Hematopoietic multipotent progenitor cell treated with erythropoietin and hydrocortisone succinate and interleukin-3 and kit ligand, for 17 days (in vitro differentiated cells): ENCODE measurements at places on chromosomes 5 and 9.

DNA sequence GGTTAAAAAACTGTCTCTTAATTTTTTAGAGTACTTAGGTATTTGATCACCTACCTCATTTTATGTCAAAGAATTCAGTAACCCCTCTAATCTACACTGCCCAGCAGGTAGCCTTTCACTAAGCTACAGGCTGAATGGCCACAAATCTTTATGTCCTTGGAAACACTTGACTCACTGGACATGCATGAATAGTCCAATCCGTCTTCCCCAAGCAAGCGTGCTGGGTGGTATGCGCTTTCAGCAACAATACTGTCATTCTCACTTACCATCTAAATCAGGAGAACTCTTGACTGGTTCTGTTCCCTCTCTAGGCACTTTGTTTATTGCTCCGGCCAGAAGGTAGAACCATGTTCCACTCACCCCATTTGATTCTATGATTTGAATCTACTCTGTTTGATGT, 73.1 kb downstream of the TRPM3 start:
- DNase-seq = no peak

DNA sequence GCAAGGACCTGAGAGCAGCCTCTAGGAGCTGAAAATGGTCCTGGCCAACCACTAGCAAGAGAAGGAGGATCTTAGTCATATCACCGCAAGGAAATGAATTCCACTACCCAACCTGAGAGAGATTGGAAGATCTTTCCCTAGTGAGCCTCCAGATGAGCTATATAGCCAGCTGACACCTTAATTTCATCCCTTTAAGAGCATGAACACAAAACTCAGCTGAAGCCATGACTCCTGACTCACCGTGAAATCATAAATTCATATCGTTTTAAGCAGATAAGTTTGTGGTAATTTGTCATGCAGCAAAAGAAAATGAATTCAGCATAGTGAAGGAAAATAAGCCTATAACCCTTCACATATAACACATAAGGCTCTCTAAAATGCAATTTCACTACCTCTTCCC, 23.5 kb downstream of the MAPKAP1 start:
- no peak for DNase-seq

DNA sequence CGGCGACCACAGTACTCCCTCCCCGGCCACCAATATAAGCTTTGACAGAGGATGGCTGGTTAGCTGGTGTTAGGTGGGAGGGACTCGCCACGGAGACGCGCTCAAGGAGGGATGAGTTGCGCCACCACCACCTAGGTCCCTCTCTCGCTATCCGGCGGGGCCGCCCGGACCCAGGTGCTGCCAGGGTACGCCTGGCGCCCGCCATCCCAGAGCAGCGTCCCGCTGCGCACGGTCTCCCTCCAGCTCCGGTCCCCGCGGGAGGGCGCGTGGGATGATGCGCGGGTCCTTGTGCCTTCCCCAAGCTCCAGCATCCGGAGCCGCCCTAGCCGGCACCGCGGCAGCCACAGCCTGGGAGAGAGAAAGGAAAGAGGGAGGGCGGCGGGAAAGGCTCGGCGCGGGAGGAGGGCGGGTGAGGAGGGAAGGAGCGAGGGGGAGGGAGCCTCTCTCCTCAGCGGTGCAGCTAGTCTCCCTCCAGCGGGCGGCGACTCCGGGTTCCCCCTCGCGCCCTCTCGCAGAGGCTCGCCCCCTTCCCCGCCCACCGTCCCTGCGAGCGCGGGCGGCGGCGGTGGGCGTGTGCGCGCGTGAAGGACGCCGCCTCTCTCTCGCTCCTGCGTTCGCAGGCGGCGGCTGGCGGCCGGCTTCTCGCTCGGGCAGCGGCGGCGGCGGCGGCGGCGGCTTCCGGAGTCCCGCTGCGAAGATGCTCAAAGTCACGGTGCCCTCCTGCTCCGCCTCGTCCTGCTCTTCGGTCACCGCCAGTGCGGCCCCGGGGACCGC, at the start of gene CAMK4:
CAMK4 (plus strand) TSS at position 598 of the 774 bp plus-strand sequence; CDS start at position 698, 100 bp downstream.
- DNase-seq = no peak

- DNase-seq = no peak
These were observed 119.2 kb upstream of the SV2C start for GRCh38 chr5:75964008-75964407.

GRCh38 chr5:33688526-33688925, 203.3 kb downstream of the ADAMTS12 start:
- no peak for DNase-seq

- no peak for DNase-seq
These were observed at the start of gene PLCXD3 for GRCh38 chr5:41510176-41510831. PLCXD3 (minus strand) TSS chr5:41510601; CDS start chr5:41510526, 75 bp downstream.

GRCh38 chr5:117792476-117792875, 1195.9 kb downstream of the DTWD2 start:
- no peak for DNase-seq

DNA sequence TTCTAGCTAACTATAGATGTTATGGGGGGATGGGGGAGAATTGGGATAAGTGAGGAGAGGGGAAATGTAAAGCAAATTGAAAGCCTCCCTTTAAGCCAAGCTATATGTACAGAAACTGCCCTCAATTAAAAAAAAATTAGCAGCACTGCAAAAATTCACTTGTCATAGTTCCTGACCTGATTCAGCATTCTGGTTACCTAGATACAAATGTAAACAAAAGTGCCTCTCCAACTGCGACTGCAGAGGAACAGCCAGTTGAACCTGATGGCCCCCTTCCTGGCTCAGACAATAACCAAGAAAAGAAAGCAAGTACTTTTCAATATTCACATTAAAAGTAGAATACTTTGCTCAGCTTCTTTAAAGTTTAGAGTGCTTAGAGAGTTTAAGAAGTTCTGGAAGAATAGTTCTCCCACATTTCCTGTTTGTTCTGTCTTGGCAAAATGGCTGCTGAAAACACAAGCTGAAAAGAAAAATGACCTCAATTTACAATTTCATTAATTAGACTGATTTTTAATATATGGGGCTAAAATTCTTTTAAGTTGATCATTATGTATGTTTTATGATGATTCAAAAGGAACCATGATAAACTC, 1.5 kb downstream of the FAM81B start:
- no peak for DNase-seq

GRCh38 chr5:125236007-125236406, 489.6 kb upstream of the ZNF608 start:
- DNase-seq = no peak

DNA sequence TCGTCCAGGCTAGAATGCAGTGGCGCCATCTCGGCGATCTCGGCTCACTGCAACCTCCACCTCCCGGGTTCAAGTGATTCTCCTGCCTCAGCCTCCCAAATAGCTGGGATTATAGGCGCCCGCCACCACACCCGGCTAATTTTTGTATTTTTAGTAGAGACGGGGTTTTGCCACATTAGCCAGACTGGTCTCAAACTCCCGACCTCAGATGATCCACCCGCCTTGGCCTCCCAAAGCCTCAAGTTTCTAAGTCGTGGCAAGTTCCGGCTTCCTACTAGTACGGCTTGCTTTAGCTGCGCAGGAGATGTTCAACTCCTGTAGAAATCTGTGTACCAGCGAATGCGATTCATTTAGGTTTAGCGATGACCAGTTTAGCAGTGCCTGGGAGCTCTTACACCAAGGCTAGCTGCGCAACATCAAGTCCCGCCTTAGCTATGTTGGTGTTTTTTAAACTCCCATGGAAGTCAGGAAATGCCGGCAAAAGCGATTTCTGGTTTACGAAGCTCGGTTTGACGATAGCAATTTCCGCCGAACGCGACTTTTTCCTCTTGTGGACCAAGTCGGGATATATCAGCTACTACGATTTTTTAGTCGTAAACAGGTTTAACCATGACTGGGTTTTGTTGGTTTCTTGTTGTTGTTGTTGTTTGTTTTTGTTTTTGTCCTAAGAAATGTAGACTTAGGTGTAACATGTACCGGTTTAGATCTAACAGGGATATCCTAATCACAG, 46.4 kb downstream of the ANXA2R start:
- peak; percentile 82 for DNase-seq

GRCh38 chr5:173268750-173269432, 33.9 kb upstream of the NKX2-5 start:
- DNase-seq = no peak

- DNase-seq = no peak
These were observed 357.1 kb downstream of the TRIM32 start for GRCh38 chr9:117044241-117044640.

GRCh38 chr5:167967494-167968177, 323.8 kb upstream of the WWC1 start:
- no peak for DNase-seq

GRCh38 chr9:107674721-107675277, 185.2 kb upstream of the KLF4 start:
- no peak for DNase-seq

- no peak for DNase-seq
These were observed 351.5 kb upstream of the KCNN2 start for GRCh38 chr5:114010362-114010761.

GRCh38 chr5:58294598-58295305, 165.1 kb downstream of the PLK2 start:
- no peak for DNase-seq

- no peak for DNase-seq
These were observed 38.2 kb upstream of the UBAP2 start for GRCh38 chr9:34086864-34087263.

DNA sequence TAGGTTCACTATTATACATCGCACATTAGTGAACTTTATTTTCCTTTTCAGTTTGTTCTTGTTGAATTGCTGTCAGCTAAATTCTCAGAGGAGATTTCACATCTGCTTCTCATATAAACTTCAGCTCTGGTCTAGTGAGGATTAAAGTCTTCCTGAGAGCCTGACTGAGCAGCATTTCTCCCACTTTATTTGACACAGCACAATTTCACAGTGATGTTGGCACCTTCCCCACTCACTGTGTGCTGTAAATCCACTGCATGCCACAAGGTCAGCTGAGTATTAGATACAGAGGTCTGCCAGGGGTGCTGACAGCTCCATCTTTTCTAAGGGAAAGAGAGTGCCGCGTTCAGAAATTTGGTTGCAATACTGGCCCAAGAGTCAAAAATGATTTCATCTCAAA, 567.4 kb downstream of the PRR16 start:
- no peak for DNase-seq

DNA sequence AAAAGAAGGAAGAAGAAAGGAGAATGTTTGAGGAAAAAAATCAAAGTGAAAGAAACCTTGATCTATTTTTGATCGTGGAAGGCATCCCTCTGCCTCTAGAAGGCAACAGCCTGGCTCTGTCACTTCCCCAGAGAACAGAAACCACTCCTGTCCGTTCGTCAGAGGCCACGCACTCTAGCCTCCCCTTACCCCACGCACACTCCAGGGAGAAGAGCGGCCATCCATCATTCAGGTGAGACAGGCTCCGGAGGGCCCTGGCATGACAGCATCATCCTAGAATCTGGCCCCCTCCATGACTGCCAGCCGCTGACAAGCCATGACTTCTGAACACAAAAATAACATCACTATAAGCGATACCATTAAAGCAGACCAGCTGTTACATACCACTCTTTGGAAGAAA, 135.8 kb downstream of the ROR2 start:
- DNase-seq = no peak

- DNase-seq = no peak
These were observed 3.4 kb upstream of the CAMSAP1 start for GRCh38 chr9:135910757-135911156.

GRCh38 chr5:35417040-35417439, 186.8 kb upstream of the PRLR start:
- no peak for DNase-seq

DNA sequence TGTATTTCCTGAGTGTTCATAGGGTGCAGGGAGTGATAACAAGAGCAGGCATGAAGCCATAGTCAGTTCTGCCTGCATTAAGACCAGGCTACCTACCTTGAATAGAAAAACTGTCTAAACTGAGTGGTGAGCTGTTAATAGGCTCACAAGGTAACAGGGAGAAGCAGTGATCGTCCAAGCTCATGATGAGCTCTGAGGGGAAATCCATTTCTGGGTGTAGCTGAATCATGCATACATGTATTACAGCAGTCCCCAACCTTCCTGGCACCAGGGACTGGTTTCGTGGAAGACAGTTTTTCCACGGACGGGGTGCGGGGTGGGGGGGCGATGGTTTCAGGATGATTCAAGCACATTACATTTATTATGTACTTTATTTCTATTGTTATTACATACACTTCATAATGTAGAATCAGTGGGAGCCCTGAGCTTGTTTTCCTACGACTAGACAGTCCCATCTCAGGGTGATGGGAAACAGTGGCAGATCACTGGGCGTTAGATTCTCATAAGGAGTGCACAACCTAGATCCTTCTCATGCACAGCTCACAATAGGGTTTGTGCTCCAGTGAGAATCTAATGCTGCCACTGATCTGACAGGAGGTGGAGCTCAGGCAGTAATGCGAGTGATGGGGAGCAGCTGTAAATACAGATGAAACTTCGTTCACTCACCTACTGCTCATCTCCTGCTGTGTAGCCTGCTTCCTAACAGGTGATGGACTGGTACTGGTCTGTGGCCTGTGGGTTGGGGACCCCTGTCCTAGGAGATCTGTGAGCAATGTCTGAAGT, 100.0 kb upstream of the IL6ST start:
- no peak for DNase-seq

- no peak for DNase-seq
These were observed 151.7 kb upstream of the SMIM23 start for GRCh38 chr5:171633776-171634470.

GRCh38 chr5:93532370-93532769, 48.6 kb downstream of the NR2F1-AS1 start:
- no peak for DNase-seq

DNA sequence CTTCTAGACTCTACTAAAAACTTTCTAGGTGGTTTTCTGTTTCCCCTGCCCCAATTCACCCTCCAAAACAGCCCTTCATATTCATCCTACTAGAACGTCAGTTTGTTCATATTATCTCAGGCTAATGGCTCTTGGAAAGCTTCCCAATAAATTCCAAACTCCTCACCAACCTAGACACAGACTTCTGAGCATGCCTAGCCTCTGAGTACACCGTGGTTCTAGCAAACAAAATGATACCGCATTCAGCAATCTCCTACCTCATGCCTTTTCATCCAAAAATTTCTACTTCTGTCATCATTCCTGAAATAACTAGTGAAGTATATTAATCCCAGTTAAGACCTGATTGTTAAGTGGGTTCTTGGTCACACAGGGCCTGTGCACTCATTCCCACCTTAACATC, 46.5 kb upstream of the NR5A1 start:
- no peak for DNase-seq

- no peak for DNase-seq
These were observed 113.8 kb downstream of the TRIM32 start for GRCh38 chr9:116800885-116801284.

GRCh38 chr5:77181173-77181572, 29.3 kb upstream of the PDE8B start:
- no peak for DNase-seq
